RPMI7951 (cell line): ENCODE measurements at places on chromosomes 12 and 14. TPM values are rescaled to one million over a fixed set of nuclear protein-coding genes. Genes with fewer than 3 reads are reported as not detected.

KRT78 gene
- 0.20 and 0.36 TPM in 2 replicates for total RNA-seq

VWF gene
- under 0.01 TPM in 1 of 2 replicates, not detected in the other for total RNA-seq

CAPZA3 gene
- total RNA-seq: not detected in 2 replicates

GPD1 gene
- total RNA-seq: 0.39 TPM in 1 of 2 replicates, not detected in the other

GRCh38 chr12:100437038-100437841 is 36.4 kb upstream of the NR1H4 start:
- DNase-seq: no peak

DNA sequence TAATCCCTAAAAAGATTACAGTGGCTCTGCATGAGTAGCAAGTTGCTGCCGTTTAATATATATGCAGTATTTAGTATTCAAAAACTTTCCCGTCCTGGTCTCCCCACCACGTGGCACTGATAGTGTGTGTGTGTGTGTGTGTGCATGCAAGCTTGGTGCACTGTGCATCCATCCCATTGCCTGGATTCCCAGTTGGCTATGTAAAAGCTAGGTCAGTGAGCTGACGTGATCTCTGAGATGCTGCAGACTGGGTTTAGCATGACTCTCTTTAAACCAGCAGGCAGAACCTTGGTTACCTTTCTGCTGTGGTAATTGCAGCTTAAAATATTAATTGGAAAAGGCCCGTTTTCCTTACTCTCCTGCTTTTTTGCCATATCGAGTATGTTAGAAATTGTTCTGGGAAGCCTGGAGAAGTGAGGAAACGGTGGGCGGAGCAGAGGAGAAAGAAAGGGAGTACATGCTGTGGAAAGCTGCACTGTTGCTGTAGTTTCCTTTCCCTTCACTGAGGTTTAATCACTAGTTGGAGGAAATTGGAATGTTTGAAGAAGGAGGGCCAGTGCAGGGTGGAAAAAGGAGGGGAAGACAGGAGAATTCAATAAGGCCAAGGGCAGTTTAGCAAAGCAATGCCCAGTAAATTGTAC is 4.0 kb upstream of the CNTN1 start:
- no peak for DNase-seq

GRCh38 chr12:7695237-7695560 is 376 bp downstream of the GDF3 start:
- no peak for DNase-seq

DNA sequence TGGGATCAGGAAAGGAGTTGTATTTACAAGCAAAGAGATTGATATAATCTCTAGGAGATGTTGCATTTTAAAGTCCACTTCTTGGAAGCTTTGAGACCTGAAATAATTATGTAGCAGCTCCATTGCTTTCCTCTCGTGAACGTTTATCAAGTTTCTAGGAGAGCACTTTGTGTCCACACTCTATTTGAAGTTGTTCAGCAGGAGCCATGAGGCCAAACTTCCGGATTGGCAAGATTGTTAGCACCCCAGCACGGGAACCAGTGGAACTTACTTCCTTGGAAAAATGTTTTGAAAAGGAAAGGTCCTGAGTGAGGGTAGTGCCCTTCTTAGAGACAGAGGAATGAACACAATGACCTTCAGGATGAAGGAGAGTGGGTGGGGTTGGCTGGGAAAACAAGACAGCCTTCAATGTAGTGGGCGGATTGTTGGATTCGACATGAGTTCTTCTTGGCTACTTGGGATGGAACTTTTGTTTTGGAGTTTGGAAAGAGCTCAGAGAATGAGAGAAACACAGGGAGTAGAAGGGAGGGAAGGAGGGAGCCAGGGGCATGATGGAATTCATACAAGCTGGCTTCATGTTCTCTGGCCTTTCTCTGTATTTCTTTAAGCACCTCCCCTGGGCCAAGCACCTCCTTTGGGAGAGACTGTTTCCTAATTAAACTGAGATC is 23.8 kb upstream of the CISTR start:
- DNase-seq: no peak

DNA sequence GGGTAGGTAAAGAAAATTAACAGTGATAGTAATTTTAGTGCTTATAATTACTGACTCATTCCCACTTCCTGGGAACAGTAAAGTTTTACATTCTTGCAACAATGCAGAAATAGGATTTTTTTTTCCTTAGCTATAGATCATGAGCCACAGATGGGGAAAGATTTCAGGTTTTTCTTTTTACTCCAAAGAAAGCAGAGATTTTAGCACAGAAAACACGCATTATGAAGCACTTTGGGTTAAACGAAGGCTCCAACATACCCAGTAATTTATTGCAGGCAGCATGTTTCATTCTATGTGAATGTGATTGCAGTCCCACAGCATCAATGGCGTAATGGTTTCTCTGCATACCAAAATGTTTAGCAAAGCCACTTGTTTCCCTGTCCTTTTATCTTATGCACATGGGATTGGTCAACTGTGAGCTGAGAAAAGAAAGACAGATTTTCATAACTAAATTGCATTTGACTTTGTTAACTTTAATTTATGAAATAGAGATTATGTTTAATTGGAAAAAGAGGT is 124.6 kb upstream of the E2F7 start:
- peak; percentile 55 for DNase-seq

DNA sequence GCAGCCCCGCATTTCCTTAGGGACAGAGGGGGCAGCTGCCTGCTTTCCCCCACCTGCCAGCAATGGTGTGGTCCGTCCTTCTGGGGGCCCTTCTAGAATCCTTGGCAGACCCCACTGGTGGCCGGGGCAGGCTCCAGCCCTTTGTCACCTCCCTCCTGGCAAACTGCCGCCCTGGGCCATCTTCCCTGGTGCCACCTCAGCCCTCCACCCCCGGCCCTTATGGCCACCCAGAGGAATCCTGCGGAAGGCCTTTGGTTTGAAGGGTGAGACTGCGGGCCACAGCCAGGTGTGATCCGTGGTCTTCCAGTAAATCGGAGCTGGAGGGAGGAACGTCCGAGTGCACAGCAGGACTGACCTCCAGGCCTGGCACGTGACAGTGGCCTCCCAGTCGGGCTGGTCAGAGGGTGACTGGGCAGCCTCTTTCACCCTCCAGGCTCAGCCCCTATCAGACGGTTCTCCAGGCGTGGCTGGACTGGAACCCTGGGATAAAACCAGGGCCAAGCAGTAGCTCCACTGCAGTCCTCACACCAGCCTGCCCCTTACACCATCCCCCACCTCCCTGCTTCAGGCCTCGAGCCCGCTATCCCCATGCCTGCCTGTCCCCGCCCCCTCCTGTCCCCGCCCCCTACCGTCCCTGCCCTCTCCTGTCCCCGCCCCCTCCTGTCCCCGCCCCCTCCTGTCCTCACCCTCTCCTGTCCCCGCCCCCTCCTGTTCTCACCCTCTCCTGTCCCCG is 12.4 kb downstream of the FBRSL1 start:
- no peak for DNase-seq
